ENCODE measurements at places on chromosomes 13 and 19. TPM values are rescaled to one million over a fixed set of nuclear protein-coding genes. Genes with fewer than 3 reads are reported as not detected.

- no peak for DNase-seq
- no peaks in the 10 kb centered on the region for H3K36me3 ChIP-seq
- H3K27me3 ChIP-seq = no peaks in the 10 kb centered on the region
These were observed 1101.9 kb downstream of the PCDH9 start for GRCh38 chr13:66128201-66128600.

GRCh38 chr19:47730910-47731309 lies 14.4 kb upstream of the NOP53 start:
- DNase-seq = no peak
- peaks cover 41% of the 10 kb centered on the region for H3K4me1 ChIP-seq
- no peak overlapping the region for H3K4me3 ChIP-seq

DNA sequence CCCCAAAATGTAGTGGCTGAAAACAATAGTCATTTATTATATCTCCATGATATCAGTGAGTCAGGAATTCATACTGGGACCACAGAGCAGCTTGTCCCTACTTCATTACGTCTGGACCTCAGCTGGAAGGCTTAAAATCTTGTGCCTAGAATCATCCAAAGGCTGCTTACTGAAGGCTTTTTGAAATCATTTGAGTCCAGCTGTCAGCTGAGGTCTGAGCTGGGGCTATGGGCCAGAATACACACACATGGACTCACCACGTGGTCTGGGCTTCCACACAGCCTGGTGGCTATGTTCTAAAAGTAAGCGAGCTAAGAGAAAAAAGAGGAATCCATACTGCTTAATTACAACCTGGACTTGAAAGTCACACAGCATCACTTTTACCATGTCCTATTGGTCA lies 209.2 kb downstream of the KCTD12 start:
- no peak overlapping the region for H3K27ac ChIP-seq
- no peak for DNase-seq
- no peaks in the 10 kb centered on the region for H3K4me1 ChIP-seq
- H3K27me3 ChIP-seq = no peaks in the 10 kb centered on the region
- H3K36me3 ChIP-seq = no peaks in the 10 kb centered on the region

DNA sequence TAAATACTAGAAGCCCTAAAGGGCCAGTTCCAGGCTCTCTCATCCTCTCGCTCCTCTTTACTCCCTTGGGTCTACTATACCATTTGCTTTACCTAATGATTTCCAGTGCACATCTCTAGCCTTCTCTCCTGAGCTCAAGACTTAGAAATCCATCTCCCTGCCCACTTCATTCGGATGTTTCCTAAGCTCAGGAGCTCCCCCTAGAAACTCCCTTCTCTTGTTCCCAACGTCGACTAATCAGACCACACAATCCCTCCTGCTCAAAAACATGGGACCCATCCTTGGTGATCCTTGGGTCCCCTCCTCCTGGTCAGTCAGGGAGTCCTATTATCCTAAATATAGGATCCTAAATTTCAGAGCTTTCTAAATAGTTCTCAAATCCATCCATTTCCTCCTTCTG lies 21.1 kb upstream of the STK24 start:
- H3K27ac ChIP-seq = no peak overlapping the region
- no peak overlapping the region for H3K4me3 ChIP-seq
- no peak for DNase-seq
- no peaks in the 10 kb centered on the region for H3K4me1 ChIP-seq
- no peaks in the 10 kb centered on the region for H3K27me3 ChIP-seq

The NTF4 gene
- total RNA-seq = not detected

- H3K27me3 ChIP-seq = no peaks in the 10 kb centered on the region
- no peak for DNase-seq
- peaks cover 22% of the 10 kb centered on the region for H3K4me1 ChIP-seq
- H3K36me3 ChIP-seq = no peaks in the 10 kb centered on the region
- H3K4me3 ChIP-seq = no peak overlapping the region
- no peak overlapping the region for H3K27ac ChIP-seq
These were observed 1.0 kb downstream of the HIF3A start for GRCh38 chr19:46297700-46298478.

GRCh38 chr19:47255879-47256692 lies at the start of gene CCDC9:
Gene CCDC9 (plus strand): TSS chr19:47256525. CDS start chr19:47258401, 1,876 bp downstream.
- peak within 1 kb of the TSS; percentile 50 for H3K4me3 ChIP-seq
- no peaks in the 10 kb centered on the region for H3K27me3 ChIP-seq
- peak; percentile 92 for DNase-seq
- H3K4me1 ChIP-seq = peaks cover 38% of the 10 kb centered on the region

DNA sequence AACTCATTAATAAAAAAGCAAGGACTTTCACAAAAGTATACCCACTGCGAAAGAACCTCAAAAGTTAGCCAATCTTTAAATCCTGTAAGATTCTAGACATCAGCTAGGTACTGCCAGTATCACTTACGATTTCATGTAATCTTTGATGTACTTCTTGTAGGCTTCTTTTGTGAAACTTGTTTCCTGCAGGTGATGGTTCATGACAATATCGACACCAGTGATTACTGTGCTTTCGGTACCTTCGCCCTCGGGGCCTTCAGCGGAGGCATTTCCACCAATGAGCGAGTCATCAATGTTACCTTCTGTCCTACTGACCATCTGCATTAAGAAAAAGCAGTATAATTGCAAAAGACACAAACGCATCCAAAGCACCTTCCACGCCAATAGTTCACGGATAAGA lies 1.1 kb downstream of the TPT1 start:
- peaks cover 71% of the 10 kb centered on the region for H3K36me3 ChIP-seq
- no peak overlapping the region for H3K27ac ChIP-seq
- H3K4me3 ChIP-seq = peak overlapping the region; percentile 87
- H3K27me3 ChIP-seq = no peaks in the 10 kb centered on the region

GRCh38 chr19:34230820-34231219 lies 23.5 kb upstream of the GARRE1 start:
- DNase-seq = no peak
- no peaks in the 10 kb centered on the region for H3K27me3 ChIP-seq
- H3K36me3 ChIP-seq = peaks cover 45% of the 10 kb centered on the region
- H3K4me3 ChIP-seq = no peak overlapping the region
- peaks cover 34% of the 10 kb centered on the region for H3K4me1 ChIP-seq

The AXL gene
- total RNA-seq = 224 TPM

The SLC15A1 gene
- not detected for total RNA-seq

GRCh38 chr13:73403355-73404120 lies 344.7 kb downstream of the KLF5 start:
- no peaks in the 10 kb centered on the region for H3K36me3 ChIP-seq
- no peak overlapping the region for H3K4me3 ChIP-seq
- no peaks in the 10 kb centered on the region for H3K27me3 ChIP-seq
- no peak for DNase-seq

DNA sequence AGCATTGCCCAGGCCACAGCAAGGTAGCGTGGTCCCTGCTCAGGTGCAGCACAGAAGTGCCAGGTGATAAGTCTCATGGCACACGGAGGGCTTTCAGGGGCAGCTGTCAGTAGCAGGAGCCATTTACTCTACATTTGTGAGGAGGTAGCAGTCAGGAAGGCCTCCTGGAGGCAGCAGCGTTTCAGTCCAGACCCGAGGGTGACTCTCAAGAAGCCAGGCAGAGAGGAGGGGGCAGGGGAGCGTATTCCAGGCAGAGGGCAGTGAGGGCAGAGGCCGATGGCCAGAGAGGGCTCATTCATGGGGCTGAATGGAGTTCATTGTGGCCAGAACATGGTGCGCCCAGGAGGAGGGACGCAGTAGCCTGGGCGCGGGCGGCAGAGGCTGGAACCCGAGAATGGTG lies 8.9 kb downstream of the PIAS4 start:
- no peak overlapping the region for H3K4me3 ChIP-seq
- no peak overlapping the region for H3K27ac ChIP-seq
- no peak for DNase-seq
- H3K27me3 ChIP-seq = no peaks in the 10 kb centered on the region

- H3K4me3 ChIP-seq = no peak overlapping the region
- no peak overlapping the region for H3K27ac ChIP-seq
- no peaks in the 10 kb centered on the region for H3K4me1 ChIP-seq
These were observed 7.7 kb downstream of the TECR start for GRCh38 chr19:14536926-14537692.

GRCh38 chr13:34993470-34993869 lies 51.4 kb downstream of the NBEA start:
- no peak overlapping the region for H3K4me3 ChIP-seq
- no peak for DNase-seq
- H3K36me3 ChIP-seq = no peaks in the 10 kb centered on the region
- H3K4me1 ChIP-seq = no peaks in the 10 kb centered on the region
- no peaks in the 10 kb centered on the region for H3K27me3 ChIP-seq
- H3K27ac ChIP-seq = no peak overlapping the region

DNA sequence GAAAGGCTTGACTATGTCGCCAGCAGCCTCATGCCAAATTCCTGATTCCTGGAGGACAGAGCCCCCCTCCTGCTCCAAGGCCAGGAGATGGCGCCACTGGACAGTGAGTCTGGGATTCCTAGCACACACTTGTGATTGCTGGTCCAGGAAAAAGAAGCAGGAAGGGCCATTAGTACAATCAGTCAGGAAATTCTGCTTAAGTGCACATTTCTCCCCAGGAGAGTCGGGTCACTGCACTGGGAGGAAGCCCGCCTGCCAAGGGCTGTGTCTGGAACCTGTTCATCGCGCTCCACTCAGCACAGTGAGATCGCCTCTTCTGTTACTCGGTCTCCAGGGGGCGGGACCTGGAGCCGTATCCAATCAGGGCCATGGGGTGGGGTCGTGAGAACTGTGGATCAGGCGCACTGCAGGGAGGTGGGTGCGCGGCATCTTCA lies 65.1 kb downstream of the ZNF823 start:
- H3K36me3 ChIP-seq = no peaks in the 10 kb centered on the region
- no peak overlapping the region for H3K4me3 ChIP-seq
- DNase-seq = no peak

The NTN5 gene
- total RNA-seq = not detected

- H3K27ac ChIP-seq = peak overlapping the region; percentile 18
- H3K27me3 ChIP-seq = no peaks in the 10 kb centered on the region
- H3K36me3 ChIP-seq = peaks cover 30% of the 10 kb centered on the region
- DNase-seq = peak; percentile 20
These were observed 441 bp downstream of the INAFM1 start for GRCh38 chr19:47274891-47275761.
